ENCODE measurements at places on chromosomes 1 and 21. TPM values are rescaled to one million over a fixed set of nuclear protein-coding genes. Genes with fewer than 3 reads are reported as not detected.

DNA sequence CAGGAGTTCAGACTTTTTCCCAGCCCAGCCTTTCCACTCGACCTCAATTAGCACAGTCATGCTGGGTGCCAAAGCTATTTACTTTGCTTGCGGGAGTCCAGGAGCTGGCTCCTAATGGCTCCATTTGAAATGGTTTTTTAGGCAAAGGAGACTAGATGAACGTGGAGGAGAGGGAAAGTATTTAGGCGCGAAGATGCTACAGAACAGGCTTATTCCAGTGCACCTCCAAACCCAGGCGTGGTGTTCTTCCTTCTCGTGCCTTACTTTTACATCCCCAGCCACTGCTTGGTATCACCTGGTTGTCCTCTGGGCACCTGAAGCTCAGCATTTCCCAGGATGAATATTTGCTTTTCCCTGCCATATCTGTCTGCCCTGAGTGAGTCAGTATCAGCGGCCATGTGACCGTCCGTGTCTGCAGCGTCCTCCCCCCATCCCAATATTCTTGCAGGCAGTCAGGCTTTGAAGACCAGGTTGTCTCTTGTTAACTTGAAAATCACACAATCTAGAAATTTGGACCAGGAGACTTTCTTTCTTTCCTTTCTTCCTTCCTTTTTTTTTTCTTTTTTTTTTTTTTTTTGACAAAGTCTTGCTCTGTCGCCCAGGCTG is 198.5 kb downstream of the DYRK1A start:
- peaks cover 23% of the 10 kb centered on the region for H3K4me1 ChIP-seq
- peak overlapping the region; percentile 88 for H3K4me3 ChIP-seq
- no peak for DNase-seq

DNA sequence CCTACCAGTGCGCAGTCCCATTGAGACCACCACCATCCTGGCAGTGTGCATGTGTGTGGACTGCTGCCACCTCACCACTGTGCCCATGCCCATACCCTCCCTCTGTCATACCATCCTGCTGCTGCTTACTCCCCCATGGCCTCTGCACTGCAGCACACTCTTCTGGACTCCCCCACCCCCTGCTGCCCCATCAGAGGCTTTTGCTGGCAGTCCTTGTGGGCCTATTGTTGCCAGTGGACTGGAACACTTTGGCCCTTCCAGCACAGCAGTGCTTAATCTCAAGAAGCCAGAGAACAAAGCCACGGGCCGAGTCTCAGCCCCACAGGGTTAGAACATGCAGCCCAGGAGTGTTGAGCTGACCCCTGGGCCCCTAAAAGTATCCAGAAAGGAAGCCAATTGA is 41.9 kb upstream of the IVNS1ABP start:
- H3K27me3 ChIP-seq = no peaks in the 10 kb centered on the region
- H3K36me3 ChIP-seq = no peaks in the 10 kb centered on the region
- H3K27ac ChIP-seq = no peak overlapping the region
- no peak for DNase-seq

- DNase-seq = peak; percentile 79
- H3K27me3 ChIP-seq = no peaks in the 10 kb centered on the region
- H3K4me1 ChIP-seq = peaks cover 39% of the 10 kb centered on the region
These were observed 46.9 kb downstream of the PTP4A2 start for GRCh38 chr1:31891280-31891679.

DNA sequence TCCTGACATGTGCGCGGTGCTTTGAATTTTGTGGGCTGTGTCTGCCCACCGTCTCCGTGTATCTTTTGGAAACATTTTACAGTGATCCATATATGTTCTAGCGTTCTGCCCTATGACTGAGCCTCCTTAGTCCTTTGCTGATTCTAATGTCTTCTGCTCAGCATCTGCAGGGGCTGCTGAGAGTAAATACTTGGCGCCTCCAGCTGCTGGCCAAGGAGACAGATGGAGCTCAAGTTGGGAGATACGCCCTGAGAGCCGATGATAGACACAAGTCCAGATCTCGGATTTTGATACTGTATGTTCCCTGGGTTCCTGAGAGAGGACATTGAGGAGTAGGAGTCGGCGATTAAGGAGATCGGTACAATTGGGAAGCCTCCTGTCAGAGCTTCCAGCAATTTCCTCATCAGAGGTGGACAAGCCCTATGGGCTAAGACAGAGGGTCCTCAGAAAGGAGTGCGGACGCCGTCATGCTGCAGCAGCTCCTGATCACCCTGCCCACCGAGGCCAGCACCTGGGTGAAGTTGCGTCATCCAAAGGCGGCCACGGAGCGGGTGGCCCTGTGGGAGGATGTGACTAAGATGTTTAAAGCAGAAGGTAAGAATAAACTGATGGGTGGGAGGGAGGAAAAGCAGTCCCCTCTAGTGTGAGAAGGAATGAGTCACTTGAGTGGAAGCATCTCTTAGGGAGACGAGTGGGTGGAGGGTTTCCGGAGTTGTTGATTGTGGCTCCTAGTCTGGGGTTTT is 390 bp downstream of the ZFP69B start:
- peak; percentile 92 for DNase-seq
- H3K27ac ChIP-seq = peak overlapping the region; percentile 87
- peaks cover 32% of the 10 kb centered on the region for H3K4me1 ChIP-seq
- H3K4me3 ChIP-seq = peak overlapping the region; percentile 71
- H3K27me3 ChIP-seq = no peaks in the 10 kb centered on the region

DNA sequence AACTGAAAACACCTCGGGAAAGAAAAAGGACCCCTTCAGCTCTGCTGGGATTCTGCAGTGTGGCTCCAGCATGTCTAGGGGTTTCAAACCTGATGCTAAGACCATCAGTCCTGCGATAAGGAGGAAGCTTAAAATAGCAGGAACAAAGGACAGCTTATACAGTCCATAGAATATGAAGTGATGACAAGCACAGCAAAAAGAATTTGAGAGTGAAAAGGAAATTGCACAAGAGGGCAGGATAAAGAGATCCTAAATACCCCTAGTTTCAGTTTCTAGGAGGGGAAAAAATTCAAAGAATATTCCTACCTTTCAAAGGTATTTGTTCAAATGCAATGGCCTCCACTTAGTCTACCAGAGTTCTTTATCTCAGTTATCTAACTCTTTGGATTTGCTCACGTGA is 171.4 kb downstream of the TGFB2 start:
- no peak overlapping the region for H3K27ac ChIP-seq
- DNase-seq = no peak
- peaks cover 18% of the 10 kb centered on the region for H3K27me3 ChIP-seq
- no peaks in the 10 kb centered on the region for H3K36me3 ChIP-seq

DNA sequence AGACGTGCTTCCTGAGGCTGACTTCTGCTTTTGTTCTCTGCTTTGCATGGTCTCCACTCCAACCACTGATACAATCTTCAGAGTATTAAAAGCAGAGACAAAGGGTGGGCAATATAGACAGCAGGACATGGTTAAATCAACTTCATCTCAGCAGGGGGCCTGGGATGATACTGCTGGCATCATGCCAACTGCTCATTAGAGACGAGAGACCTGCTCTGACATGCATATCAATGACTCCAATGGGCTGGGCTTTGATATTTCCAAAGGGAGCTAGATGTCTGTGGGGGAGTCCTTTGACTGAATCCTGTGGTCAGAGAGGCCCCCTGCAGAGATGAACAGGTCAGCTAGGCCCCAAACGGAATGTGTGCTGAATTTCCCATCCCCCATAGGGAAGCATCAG is 106.6 kb downstream of the ACTL8 start:
- H3K4me1 ChIP-seq = no peaks in the 10 kb centered on the region
- H3K27me3 ChIP-seq = peaks cover 5% of the 10 kb centered on the region
- no peak overlapping the region for H3K27ac ChIP-seq
- DNase-seq = no peak

DNA sequence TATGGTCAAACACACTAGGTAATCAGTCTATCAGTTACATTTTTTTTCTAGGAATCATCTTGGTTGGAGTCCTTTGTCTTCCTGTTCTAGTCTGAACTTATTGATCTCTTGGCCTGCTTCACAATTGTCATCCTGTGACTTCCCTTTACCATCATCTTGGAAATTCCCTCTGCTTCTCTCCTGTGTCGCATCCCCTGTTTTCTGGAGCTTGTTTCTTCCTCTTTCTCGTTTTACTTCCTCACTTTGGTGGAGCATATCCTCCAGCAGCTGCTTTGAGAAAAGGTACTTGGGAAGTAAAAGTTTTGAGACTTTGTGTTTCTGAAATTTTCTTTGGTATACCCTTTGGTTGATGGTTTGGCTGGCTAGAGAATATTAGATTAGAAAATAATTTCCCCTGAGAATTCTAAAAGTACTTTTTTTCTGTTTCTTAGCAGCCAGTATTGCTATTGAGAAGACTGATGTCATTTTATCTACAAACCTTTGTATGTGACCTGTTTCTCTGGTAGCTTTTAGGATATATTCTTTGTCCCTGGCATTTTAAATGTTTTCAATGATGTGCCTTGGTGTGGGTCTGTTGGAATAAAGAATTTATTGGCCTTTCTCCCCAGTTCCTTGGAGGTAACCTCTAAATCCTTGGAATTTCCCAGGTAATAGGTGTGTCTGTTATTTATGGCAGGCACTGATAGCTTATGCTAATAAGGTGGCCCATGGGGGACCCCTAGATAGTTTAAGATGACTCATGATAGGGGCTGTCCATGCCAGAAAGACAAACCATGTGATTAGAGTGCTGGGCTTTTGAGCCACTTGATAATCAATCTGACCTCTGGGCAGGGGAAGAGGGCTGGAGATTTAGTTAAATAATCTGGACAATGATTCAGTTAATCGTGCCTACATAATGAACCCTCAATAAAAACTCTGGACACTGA is 6.1 kb upstream of the MYCL start:
- H3K27me3 ChIP-seq = peaks cover 36% of the 10 kb centered on the region
- DNase-seq = no peak
- H3K4me3 ChIP-seq = no peak overlapping the region
- H3K4me1 ChIP-seq = no peaks in the 10 kb centered on the region
- peaks cover 2% of the 10 kb centered on the region for H3K36me3 ChIP-seq
- H3K27ac ChIP-seq = no peak overlapping the region

The MYOC gene
- not detected for total RNA-seq

The RGS16 gene
- total RNA-seq = 27.2 TPM

The MIS18A gene
- 35.3 TPM for total RNA-seq

The NTMT2 gene
- total RNA-seq = not detected

The AIRE gene
- total RNA-seq = not detected

GRCh38 chr1:178037510-178038253 is 56.2 kb upstream of the RASAL2 start:
- H3K4me1 ChIP-seq = no peaks in the 10 kb centered on the region
- no peak overlapping the region for H3K27ac ChIP-seq
- DNase-seq = peak; percentile 4

DNA sequence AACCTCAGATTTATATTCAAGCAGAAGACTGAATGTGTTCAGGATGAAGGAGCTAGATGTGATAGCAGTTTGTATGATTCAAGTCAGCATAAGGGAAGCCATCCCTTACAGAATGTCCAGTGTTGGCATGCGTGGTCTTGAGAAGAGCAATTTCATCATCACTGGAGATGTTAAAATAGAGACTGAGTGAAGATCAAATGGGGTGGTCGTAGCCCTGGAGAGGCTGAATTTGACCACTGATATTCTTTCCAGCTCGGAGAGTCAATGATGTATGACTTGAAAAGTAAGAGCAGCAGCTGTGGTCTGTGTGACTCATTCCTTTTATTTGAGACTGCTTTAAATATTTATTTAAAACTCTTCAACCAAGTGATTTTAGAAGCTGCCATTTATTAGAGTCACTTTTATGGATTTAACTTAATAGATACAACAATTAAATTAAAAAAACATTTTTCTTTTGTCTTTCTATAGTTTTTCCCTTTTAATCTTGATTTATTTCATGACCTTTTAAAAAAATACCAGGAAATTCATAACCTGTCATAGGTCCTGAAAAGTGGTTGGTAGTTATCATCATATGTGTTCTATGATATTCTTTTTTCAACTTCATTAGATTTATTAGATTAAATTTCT is 15.5 kb downstream of the FMN2 start:
- DNase-seq = no peak
- H3K36me3 ChIP-seq = no peaks in the 10 kb centered on the region

DNA sequence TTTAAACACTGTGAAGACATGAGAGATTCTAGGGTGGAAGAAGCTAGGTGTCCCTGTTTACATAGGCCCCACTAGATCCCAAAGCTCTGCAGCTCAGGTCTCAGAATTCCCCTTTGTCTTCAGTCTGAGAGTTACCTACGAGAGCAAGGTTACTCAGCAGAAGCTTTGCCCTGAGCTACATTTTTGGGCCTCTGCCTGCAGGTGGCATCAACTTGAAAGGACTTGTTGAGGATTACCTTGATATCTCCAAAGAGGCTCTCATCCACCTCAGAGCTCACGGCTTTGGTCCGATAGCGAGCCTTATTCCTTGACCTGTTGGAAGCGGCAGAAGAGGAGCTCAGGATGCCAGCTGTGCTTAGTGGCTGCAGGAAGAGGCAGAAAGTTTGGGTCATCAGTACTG is 7.0 kb downstream of the CFAP45 start:
- H3K4me1 ChIP-seq = peaks cover 4% of the 10 kb centered on the region
- no peaks in the 10 kb centered on the region for H3K36me3 ChIP-seq
- H3K27ac ChIP-seq = no peak overlapping the region
- no peaks in the 10 kb centered on the region for H3K27me3 ChIP-seq
- DNase-seq = peak; percentile 22
- H3K4me3 ChIP-seq = no peak overlapping the region

The SPRR5 gene
- not detected for total RNA-seq

The SLC35A3 gene
- 13.4 TPM for total RNA-seq

The IGSF9 gene
- total RNA-seq = not detected

DNA sequence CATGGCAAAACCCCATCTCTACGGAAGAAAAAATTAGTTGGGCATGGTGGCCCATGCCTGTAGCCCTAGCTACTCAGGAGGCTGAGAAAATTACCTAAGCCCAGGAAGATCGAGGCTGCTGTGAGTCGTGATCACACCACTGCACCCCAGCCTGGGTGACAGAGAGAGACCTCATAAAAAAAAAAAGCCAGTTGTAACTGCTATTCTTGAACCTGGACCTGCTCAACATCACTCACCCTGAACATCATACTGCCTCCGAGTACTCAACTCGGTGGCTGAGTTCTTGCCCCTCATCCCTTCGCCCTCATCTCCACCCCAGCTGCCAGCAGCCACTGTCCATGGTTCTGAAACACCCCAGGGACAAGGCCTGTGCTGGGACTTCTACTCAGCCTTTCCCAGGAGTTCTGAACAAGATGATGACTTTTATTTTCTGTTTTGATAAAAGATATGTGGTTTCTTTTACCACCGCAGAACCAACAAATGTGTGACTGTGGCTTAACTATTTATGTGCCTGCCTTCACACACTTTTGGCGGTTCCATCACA is 5.4 kb upstream of the DISP3 start:
- no peaks in the 10 kb centered on the region for H3K36me3 ChIP-seq
- H3K4me3 ChIP-seq = no peak overlapping the region
- peak; percentile 52 for DNase-seq
- H3K4me1 ChIP-seq = no peaks in the 10 kb centered on the region
- peaks cover 17% of the 10 kb centered on the region for H3K27me3 ChIP-seq
- no peak overlapping the region for H3K27ac ChIP-seq
